HS-5 (cell line): ENCODE measurements at places on chromosomes 1 and 21.

DNA sequence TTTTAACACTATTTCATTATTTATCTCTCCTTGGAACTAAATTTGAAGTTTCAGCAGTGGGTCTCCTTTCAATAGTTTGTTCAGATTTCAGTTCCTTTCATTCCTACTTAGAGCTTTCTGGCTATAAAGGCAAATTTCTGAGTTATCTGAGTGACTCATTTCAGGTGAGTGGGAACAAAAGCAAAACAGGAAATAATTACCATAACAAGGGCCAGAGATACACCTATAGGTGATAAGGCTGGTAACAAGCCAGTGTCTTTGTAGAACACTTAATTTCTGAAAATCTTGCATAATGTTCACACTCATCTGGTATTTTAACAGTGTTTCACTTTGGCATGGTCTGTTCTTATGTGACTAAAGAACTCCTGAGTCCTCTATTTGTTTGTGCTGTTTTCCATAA, 64.5 kb upstream of the PRRC2C start:
- DNase-seq: no peak

DNA sequence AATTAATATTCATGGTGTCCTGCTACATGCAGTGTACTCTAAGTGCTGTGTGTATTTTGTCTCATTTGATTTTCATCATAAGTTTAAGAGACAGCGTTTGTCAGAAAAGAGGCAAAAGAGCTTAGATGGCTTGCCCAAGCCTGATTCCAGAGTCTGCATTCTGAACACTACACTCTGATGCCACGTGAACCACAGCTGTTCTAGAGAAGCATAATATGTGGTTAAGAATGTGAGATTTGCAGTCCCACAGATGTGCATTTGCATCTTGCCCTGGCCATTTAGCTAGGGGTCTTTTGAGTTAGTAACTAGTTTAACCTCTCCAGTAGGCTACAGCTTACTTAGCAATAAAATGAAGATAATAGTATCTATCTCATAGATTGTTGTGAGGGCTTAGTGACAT, 9.2 kb upstream of the GADD45A start:
- DNase-seq: no peak

GRCh38 chr1:220791956-220792355, 5.2 kb downstream of the MTARC1 start:
- DNase-seq: no peak

- DNase-seq: no peak
Observed at GRCh38 chr1:72432645-72433267, 150.4 kb upstream of the NEGR1 start.

- no peak for DNase-seq
Observed at GRCh38 chr1:202592146-202592545, 118.1 kb downstream of the SYT2 start.

- no peak for DNase-seq
Observed at GRCh38 chr1:24964811-24965570, 34.9 kb upstream of the RUNX3 start.

- no peak for DNase-seq
Observed at GRCh38 chr1:110113551-110113950, 1.3 kb downstream of the UBL4B start.

DNA sequence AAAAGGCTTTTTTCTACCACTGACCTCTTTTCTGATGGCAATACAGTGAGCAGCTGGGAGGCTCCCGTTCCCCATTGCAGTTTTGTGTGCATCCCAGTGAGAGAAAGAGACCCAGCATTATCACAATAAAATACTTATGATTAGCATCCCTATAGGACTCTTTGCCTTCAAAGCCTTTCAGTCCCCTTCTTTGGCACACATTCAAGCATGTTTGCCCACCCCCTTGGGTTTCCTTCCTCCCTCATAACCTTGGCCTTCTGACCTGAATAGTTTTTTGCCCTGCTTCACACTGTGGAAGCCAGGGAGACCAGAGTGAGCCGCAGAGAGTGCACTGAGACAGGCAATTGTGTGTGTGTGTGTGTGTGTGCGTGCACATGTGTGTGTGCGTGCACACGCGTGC, 13.2 kb upstream of the PLXNA2 start:
- no peak for DNase-seq

GRCh38 chr21:35748678-35749314, 311.5 kb downstream of the SETD4 start:
- DNase-seq: no peak

DNA sequence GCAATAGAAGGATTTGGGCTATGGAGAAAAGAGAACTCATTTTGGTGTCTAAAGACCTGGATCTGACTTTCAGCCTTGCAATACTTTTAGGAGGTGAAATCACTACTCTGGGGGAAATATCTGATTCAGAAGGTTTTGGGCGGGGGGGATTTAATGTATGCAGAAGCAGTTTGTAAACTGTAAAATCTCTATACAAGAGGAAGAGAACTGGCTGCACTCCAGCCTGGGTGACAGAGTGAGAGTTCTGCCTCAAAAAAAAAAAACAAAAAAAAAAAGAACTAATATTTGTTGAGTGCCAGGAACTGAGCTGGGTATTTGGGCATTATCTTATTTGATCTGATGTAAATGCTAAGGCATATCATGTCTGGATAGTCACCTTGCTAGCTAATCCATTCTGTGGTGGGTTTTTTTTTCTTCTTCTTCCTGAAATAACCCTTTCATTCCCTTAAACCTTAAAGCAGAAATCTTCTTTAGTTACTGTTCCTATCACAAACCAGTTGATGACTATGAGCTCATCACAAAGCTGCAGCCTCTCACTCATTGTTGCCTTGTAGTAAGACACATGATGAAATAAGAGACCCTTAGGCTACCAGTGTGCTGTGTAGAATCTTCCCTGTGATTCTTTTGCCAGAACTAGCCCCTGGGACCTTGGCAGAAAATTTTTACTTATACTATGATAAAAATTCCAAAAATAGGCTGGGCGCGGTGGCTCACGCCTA, 35.6 kb upstream of the SLC16A1 start:
- DNase-seq: no peak

GRCh38 chr1:41359211-41360073, 1.8 kb upstream of the FOXO6 start:
- no peak for DNase-seq

DNA sequence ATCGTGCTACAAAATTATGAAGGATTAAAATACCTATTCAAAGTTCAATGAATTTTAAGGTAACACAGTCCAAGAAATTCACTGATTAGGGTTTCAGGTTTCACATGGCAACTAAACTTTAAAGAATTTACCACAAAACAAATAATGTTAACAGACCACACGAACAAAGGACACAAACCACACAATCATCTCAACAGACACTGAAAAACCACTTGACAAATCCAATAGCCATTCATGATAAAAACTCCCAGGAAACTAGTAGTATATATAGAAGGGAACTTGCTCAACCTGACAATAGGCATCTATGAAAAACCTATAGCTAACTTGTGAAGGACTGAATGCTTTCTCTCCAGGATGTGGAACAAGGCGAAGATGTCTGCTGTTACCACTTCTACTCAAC, 21.1 kb upstream of the SH2D5 start:
- no peak for DNase-seq

DNA sequence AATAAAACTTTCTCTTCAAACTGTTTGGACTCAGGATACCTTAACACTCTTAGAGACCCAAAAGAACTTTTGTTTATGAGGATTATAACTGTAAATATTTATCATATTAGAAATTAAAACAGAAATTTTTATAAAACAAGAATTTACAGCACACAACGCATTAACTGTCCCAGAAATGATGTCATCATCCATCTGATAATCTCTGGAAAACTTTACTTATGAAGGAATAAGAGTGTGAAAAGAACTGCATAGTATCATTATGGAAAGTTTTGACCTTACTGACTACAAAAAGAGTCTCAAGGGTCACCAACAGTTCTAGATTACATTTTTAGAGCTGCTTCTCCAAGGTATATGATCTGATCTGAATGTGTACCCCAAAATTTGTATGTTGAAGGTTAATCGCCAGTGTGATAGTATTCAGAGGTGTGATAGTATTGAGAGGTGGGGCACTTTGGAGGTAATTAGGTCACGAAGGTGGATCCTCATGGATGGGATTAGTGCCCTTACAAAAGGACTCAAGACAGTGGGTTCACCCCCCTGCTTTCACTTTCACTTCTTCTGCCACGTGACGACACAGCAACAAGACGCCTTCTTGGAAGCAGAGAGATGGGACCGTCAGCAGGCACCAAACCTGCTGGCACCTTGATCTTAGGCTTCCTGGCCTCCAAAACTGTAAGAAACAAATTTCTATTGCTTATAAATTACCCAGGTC, 95.7 kb upstream of the NR5A2 start:
- no peak for DNase-seq

DNA sequence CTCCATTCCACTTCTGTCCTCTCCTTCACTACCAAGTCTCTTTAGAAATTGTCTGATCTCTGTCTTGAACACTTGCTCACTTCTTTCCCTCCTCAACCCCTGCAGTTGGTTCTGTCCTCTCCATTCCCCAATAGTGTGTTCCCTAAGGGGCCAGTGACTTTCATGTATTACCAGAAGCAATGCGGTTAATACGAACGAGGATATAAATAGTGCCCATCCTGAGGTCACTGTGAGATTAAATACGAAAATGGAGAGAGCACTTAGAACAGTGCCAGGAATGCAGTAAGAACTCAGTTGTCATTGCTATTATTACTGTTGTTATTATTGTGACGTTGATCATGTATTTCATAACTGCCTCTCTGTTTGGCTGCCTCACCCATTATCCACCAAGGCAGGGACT, 53.0 kb upstream of the ARTN start:
- no peak for DNase-seq

DNA sequence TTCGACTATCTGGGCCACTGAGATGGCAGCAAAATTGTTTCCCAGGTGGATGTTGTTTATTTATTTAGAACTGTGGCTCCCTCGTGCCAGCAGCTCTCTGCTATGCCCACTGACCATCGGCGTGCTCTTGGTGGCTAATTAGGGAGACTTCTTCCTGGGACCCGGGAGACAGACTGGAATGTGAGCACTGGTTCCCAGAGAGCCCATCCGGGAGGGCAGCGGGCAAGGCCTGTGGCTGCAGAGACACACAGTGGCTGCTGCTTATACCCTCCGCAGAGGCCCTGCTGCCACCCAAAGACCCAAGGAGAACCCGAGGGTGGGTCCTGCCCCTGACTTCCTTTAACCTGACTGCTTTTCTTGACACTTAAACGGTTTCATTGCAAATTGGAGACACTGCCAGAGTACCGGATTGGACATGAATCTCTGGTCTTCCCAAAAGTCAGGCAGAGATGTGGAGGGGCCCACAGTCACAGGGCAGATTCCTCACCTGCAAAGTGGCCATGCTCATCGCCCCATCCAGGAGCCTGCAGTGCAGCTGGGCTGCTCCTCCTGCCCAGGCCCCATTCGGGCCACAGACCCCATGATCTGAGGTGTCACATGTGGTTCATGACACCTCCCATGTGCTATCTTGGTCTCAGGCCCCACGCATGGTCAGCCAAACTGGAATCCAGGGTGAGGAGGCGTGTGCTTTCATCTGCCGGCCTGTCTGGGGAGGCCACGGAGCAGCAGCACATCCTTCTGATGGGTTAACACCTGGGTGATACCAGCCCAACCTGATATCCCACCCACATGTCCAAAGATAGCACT, 5.7 kb upstream of the MATN1 start:
- no peak for DNase-seq

DNA sequence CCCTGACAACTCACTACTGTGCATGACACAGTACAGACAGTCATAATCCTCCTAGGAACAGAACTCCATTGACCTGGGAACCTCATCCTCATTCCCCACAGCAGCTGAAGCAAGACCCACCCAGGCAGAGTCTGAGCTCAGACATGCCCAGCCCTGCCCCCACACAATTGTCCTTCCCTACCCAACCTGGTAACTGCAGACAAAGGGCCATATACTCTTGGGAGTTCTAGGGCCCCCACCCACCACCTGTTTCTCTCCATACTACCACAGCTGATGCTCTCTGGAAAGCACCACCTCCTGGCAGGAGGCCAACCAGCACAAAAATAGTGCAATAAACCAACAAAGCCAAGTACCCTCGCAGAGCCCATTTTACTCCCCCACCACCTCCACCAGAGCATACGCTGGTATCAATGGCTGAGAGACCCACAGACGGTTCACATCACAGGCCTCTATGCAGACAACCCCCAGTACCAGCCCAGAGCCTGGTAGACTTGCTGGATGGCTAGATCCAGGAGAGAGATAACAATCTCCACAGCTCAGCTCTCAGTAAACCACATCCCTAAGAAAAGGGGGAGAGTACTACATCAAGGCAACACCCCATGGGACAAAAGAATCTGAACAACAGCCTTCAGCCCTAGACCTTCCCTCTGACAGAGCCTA, 159.7 kb upstream of the CXADR start:
- DNase-seq: no peak

GRCh38 chr1:65792669-65793358, at the start of gene PDE4B:
Gene PDE4B, plus strand, starts transcription at chr1:65792895.
- no peak for DNase-seq

DNA sequence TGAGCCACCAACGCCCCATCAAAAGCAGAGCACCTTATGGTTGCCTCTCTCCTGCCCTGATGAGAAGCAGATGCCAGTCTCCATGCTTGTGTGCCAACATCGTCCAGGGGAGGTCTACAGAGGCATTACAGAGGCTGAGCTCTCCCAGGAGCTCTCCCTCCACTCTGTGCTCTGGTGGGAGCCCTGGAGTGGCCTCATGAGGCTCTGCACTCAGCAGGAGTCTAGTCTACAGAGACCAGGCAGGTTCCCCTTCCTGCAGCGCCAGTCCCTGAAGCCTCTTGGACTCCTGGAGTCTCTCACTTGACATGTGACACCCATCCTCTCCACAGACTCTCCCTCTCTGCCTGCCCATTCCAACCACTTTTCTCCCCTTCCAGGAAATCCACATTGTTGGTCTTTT, 3.4 kb downstream of the DCST1 start:
- DNase-seq: no peak

- no peak for DNase-seq
Observed at GRCh38 chr21:37848721-37849490, 67.4 kb downstream of the KCNJ6 start.

- no peak for DNase-seq
Observed at GRCh38 chr1:51070011-51070410, 32.0 kb upstream of the C1orf185 start.

DNA sequence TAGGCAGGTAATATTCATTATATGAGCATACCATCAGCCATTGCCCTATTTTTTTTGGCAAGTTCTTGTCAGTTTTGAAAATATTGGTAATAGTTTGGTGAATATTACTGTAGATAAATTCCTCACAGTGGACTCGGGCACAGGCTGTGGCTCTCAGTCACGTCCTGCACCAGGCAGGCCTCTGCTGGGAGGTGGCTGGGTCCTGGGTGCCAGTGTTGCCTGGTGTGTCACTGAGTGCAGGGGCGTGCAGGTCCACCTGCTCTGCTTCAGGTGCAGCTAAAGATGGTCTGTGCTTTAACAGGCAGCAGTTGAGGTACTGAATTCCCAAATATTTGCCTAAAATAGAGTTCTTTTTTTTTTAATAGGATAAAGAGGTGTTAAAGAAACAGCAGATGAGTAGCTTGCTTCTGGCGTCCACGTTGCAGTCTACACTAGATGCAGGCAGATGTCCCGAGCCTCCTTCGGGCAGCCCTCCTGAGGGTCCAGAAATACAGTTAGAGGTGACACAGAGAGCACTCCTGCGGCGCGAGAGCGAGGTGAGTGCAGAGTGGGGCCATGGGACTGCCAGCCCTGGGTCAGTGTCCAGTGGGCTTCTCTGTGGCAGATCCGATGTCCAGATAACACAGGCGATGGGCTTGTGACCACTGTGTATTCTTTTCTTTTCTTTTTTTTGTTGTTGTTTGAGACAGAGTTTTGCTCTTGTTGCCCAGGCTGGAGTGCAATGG, 57.3 kb upstream of the DIP2A start:
- no peak for DNase-seq

- no peak for DNase-seq
Observed at GRCh38 chr1:17116643-17117042, 2.6 kb downstream of the PADI2 start.

- no peak for DNase-seq
Observed at GRCh38 chr1:222054416-222054815, 312.5 kb upstream of the DUSP10 start.
